Renal pelvis (tissue), 12 donors: ENCODE measurements at places on chromosomes 4 and X. TPM values are rescaled to one million over a fixed set of nuclear protein-coding genes. Genes with fewer than 3 reads are reported as not detected.

Gene BANK1
- polyA plus RNA-seq: 3.0 TPM

- no peak for DNase-seq
These were observed 102.8 kb downstream of the GPR50 start for GRCh38 chrX:151279161-151279560.

- DNase-seq: no peak
These were observed 54.2 kb upstream of the RASSF6 start for GRCh38 chr4:73674451-73674919.

Gene GPR82
- polyA plus RNA-seq: 0.21 TPM

- DNase-seq: no peak
These were observed 143.1 kb downstream of the C4orf33 start for GRCh38 chr4:129239088-129239487.

Gene PASD1
- not detected for polyA plus RNA-seq

GRCh38 chr4:52196606-52197130 lies 145.6 kb downstream of the SPATA18 start:
- DNase-seq: no peak

Gene F8A2
- polyA plus RNA-seq: not detected

DNA sequence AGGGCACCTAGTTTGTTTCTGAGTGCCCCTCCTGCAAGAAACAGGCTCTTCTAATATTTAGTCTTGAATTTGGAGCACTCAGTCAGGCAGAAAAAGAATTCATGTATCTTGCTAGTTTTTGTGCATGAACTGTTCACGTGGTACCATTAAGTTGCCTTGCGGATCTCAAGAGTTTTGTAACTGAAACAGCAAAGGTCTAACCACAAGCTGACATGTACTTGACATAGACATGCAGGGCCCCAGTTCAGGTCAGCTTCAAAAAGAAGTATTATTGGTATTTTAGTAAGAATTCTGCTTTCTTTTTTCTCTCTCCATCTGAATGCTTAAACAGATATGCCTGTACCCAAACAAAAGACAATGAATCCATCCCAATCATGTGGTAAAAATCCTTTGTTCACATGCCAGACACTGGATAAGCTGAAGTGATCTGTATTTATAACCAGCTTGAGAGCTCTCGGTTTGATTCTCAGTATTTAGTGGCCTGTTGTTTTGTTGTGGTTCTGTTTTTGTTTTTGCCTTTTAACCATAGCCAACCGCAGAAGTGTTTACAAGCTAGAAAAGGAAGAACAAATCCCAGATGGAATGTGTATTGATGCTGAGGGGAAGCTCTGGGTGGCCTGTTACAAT lies 13.0 kb downstream of the RGN start:
- DNase-seq: no peak

DNA sequence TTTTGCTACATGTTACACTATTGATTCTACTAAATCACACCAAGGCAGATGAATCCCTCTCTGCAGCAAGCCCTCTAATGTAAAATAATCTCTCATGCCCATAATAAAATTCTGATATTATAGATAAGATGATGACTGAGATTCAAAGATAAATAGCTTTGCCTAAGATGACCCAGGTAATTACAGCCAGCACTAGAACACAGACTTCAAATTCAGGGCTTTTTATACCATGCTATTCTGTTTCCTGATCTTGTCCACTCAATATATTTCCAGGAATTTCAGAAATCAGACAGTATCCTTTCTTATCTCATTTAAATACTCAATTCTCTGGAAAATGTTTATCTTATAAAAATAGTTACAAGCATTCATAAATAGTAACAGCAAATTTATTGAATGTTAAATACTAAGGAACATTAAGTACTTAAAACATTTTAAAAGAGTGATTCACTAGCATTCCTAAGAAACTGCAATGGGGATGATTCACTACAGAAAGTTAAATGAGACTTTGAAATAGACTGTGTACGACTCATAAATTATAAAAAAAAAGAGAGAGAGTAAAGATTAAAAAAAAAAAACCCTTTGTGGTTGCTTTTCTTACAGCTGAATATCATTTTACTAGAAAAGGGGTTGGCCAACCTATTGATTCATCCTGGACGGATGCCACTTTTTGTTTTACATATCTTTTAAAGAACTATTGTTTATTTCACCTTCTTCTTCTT lies 45.8 kb upstream of the IL21 start:
- DNase-seq: peak; percentile 19

Gene JAKMIP1
- 0.12 TPM for polyA plus RNA-seq
